ENCODE measurements at places on chromosomes 1 and 21.

GRCh38 chr1:36557041-36558000 lies 74.6 kb upstream of the CSF3R start:
- no peak for DNase-seq

GRCh38 chr1:74504125-74504932 lies 8.1 kb downstream of the LRRC53 start:
- DNase-seq: peak; percentile 8

DNA sequence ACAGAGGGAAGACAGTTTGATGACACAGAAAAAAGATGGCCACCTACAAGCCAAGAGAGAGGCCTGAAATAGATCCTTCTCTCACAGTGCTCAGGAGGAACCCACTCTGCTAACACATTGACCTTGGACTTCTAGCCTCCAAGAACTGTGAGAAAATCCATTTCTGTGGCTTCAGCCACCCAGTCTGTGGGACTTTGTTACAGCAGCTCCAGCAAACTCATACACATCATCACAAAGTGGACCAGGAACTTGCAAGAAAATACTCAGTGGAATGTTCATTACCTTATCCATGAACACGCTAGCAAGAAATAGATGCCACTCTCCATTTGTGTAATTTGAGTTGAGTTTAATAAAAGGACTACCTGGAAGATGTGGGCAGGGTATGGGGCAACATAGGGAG lies 38.1 kb upstream of the VWA5B1 start:
- no peak for DNase-seq

DNA sequence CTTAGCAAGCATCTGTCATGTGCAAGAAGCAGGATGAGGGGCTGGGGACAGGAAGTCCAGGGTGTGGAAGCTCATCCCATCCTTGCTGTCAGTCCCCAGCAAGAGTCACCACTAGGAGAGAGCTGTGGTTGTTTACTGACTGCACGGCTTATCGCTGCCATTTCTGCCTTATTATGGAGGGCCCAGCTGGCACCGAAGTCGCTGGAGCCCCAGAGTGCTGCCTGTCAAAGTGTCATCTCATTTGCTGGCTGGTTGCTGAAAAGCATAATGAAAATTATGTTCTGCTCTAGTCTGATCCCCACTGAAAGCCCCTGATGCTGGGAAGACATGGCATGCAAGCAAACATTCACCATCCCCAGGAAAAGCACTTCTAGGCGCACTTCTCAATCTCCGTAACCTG lies 642.7 kb downstream of the NPHP4 start:
- no peak for DNase-seq

DNA sequence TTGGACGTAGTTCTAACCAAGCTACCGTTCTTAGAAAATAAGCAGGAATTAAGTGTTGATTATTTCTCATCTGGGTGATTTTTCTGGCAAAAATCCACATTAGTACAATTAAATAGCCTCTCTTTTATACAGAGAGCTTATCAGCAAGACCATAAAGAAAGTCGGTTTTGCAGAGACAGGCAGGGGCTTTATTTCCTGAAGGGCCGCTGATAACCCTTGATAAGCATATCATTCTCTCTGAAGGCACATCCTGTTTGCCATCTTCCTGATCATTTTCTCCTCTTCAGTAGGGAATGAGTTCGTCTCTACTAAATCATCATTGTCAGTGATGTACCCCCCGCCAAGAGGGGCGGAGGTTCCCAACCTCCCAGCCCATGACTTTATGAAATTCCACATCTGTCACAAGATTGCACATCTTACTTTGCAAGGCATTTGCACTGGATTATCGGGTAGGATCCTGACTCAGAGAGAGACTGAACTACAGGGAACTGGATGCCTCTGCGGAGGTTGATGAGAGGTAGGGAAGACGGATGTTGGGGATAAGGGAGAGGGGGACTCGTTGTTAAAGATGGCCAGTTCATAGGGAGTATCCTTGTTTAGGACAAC lies 115.7 kb downstream of the KCNJ6 start:
- no peak for DNase-seq

DNA sequence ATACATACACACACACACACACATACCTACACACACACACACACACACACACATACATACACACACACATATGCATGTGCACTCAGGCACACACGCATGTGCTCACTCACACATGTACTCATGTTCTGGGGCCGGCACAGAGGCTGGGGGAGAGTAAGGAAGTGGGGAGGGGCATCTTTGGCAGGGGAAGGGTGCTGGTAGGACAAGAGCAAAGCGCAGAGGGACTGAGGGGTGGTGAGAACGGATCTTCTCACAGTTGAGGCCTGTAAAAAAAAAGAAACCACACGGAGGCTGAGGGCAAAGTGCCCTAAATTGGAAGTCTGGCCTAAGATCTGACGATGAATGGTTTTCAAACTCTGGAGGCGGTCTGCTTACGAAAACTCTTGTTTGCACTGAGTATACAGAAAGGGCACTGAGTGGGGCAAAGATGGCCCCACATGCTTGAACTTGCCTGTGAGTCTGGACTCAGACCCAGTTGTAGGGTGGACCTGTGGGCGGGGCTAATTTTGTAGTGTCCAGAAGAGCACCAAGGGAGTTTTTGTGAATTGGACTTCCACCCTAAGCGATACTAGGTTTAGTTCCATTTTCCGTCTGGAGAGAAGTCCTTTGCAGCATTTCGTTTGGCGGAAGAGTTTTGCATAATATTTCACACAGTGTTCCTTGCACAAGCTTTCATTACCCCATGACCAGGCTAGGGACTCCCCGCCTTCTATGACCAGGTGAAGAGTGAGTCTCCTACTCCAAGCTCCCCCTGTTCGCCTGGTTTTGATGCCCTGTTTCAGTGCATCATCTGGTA lies 79.3 kb upstream of the LYST start:
- no peak for DNase-seq

Data from stimulated activated CD4-positive, alpha-beta T cell treated with anti-CD3 and anti-CD28 coated beads, Interleukin-4, amount 100 ng/mL, for 48 hours (primary cell).